ENCODE measurements at places on chromosomes 2 and 18. TPM values are rescaled to one million over a fixed set of nuclear protein-coding genes. Genes with fewer than 3 reads are reported as not detected.

TUBA3D gene
- not detected for total RNA-seq

- DNase-seq = no peak
These were observed 152.4 kb upstream of the NCK2 start for GRCh38 chr2:105592288-105592687.

DNA sequence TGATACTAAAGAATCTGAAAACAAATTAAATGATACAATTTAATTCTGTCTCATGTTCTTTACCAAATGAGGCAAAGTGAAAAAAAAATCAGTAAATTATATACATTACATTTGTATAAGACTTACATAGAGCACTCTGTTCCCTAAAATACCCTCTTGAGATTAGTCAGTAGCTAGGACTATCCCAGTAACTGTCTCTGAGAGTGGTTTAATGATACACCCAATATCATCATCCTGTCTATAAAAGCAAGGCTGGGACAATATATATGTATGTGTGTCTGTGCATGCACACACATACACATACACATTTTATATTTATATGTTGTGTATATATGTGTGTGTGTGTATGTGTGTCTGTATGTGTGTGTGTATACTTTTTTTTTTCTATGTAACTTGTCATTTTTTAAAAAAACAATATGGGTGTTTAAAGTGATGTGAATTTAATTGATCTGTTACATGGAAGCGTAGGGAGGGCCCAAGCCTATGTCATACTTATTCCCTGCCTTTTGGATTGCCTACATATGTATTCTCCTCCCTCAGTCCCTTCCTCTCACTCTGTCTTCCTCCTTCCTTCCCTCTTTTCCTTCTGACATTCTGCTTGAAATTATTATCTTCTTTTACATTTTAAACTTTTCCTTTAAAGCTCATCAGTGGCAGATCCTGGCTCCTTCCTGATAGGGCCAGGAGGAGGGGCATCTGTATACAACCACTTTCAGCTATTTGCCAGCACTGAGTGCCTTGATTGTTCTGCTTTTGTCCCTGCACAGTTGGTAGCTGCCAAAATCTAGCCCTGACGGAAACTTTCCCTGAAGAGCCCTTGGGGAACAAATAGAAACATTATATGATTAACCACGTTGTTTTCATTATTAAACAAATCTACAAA is 6.8 kb downstream of the ASXL3 start:
- DNase-seq = no peak

- DNase-seq = no peak
These were observed 90.3 kb downstream of the RPRM start for GRCh38 chr2:153388246-153388645.
